ENCODE measurements at places on chromosomes 13 and 19.

- DNase-seq = peak; percentile 49
Observed at GRCh38 chr13:53490752-53491151, 462.1 kb downstream of the OLFM4 start.

DNA sequence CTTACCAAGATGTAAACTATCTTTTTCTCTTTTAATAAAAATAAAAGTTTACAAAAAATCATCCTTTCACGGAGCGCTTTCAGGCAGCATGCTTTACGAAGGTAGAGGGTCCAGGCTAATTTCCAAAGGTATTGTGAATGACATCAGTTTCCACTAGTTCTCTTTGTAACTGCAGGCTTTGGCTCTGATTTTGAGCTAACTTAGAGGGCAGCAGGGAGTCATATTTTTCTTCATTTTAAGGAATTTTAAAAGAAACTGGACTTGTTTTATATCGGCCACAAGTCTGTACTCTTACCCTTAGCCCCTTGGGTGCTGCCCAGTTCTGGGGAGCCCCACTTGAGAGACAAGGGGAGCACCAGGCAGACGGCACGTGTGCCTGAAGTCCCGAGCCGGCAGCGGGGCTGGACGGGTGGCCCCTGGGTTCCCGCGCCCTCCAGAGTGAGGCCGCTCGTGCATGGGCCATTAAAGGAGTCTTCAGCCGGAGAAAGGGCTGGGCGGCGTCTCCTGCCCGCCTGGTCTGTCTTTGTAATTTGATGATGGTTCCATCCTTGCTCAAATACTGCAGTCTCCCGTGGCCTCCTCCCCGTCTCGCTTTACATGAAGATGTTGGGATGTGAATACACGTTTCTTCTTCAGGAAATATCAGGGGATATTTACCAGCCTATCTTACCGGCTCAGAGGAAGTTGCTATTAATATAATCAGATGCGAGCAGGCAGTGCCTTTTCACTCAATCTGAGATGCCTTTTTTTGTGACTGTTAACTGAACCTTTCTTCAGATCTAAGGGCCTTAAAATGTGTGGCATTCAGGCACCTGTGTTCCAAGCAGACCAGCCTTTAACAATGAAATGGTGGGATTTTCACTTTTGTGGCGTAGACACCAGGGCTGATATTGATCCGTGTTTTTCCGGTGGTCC lies 67.4 kb downstream of the GGACT start:
- DNase-seq = no peak

DNA sequence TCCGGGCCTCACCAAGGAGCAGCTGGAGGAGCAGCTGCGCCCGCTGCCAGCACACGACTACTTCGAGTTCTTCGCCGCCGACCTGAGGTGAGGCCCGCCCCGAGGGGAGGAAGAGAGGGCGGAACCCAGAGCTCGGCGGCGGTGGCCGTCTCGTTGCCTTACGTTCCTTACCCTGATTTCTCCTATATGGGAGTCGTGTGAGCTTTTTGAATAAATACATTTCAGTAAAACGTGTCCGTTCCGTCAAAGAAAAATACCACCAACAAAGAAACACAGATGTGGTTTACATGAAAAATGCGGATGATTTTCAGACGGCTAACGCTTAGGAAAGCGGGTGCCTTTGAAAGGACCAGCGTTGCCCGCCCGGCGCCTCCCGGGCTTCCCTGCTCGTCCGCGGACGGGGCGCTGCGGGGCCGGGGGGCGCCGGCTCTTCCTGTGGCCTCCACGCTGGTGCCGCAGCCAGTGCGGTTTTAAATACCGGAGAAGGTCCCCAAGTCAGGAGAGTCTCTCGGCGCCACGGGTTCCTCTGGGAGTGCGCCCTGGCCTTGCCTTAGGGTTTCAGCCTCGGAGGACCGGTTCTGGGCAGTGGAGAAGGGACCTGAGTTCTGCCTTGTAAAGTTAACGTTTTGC lies 755 bp downstream of the UPF3A start:
- DNase-seq = peak; percentile 74

- DNase-seq = no peak
Observed at GRCh38 chr19:51107406-51108065, 673 bp downstream of the CTU1 start.

DNA sequence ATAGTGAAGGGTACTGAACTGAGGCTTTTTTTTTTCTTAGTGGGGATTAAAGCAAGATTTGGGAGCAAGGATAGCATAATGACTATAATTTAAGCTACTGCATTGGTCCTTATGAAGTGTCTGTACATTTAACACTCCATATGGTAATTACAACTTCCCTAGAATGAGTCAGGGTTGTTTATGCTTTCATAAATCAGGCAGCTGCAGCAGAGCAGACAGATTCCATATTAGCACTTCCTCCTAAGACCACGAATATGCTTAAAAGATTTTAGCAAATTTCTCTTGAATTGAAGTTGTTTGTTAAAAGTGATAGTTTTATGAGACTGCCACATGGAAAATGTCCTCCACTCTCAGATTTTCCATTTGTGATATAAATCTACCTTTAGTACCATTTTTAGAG lies 401.1 kb upstream of the SPRY2 start:
- no peak for DNase-seq

DNA sequence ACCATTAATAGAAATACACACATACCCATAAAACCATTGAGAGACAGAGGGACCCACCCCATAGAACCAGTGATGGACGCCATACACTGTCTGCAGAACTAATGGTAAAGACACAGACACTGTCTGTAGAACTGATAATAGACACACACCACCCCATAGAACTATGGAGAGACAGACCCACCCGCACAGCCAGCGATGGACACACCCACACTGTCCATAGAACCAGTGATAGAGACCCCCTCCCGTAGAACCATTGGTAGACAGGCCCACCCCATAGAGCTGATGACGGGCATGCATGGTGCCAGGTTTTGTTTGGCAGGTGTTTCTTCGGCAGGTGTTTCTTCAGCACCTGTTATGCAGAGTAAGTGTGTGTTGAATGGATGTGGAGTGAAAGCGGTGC lies 88.3 kb upstream of the TEX29 start:
- no peak for DNase-seq

Measured in D341Med (cell line).